ENCODE measurements at places on chromosomes 6 and 20. TPM values are rescaled to one million over a fixed set of nuclear protein-coding genes. Genes with fewer than 3 reads are reported as not detected.

SYCP2 gene
- total RNA-seq: 3.2 TPM

GINM1 gene
- total RNA-seq: 36.1 TPM

EXOC2 gene
- 23.6 TPM for total RNA-seq

CCDC170 gene
- 2.0 TPM for total RNA-seq

GRCh38 chr20:19609642-19610223 is 148.3 kb upstream of the RIN2 start:
- H3K4me3 ChIP-seq: no peak overlapping the region
- peaks cover 14% of the 10 kb centered on the region for H3K4me1 ChIP-seq
- no peak overlapping the region for H3K27ac ChIP-seq
- no peaks in the 10 kb centered on the region for H3K36me3 ChIP-seq
- DNase-seq: no peak

- no peak for DNase-seq
- H3K4me3 ChIP-seq: no peak overlapping the region
- H3K27ac ChIP-seq: no peak overlapping the region
- peaks cover 28% of the 10 kb centered on the region for H3K4me1 ChIP-seq
Observed at GRCh38 chr20:64055893-64056638, 6.6 kb upstream of the SOX18 start.

DNA sequence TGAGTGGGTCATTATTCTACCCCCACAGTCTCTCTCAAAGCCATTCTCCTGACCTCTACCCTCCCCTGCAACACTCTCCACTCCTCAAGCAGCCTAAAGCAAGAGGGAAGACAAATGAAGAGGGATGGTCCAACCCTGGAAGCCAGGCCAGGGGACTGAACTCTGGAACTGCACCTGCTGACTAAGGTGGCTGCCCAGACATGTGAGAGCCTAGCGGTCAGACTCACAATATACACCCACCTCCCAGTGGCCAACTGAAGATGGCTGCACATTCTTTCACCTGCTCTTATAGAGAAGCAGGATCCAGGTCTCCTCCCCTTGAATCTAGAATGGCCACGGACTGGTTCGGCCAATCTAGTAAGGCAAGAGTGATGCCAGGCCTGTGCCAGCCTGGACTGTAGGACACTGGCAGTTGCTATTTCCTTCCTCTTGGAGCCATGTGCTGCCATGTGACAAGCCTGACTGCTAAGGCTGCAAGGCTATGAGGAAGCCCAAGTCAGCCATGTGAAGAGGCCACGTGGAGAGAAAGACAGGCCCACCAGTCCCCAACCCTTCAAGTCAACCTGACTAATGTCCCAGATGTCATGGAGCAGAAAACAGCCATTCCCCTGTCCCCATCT is 31.8 kb downstream of the ACSS1 start:
- H3K4me3 ChIP-seq: no peak overlapping the region
- no peak for DNase-seq
- no peaks in the 10 kb centered on the region for H3K36me3 ChIP-seq

- H3K27ac ChIP-seq: no peak overlapping the region
- DNase-seq: no peak
- H3K27me3 ChIP-seq: no peaks in the 10 kb centered on the region
- H3K4me3 ChIP-seq: no peak overlapping the region
- peaks cover 9% of the 10 kb centered on the region for H3K4me1 ChIP-seq
Observed at GRCh38 chr6:137339929-137340559, 120.9 kb upstream of the IFNGR1 start.

DNA sequence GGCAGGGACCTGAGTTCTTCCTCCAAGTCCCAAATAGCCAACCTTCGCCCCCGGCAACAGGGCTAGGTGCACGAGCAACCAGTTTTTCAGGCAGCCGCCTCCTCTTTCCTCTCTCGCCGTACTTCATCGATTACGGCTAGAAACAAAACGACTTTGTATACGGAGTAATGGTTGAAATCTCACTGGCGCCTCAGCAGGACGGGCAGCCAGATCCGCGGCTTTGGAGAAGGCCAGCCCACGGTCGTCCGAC is 333 bp upstream of the SMIM13 start:
- peak overlapping the region; percentile 88 for H3K4me3 ChIP-seq
- no peaks in the 10 kb centered on the region for H3K27me3 ChIP-seq
- H3K36me3 ChIP-seq: no peaks in the 10 kb centered on the region
- H3K4me1 ChIP-seq: peaks cover 28% of the 10 kb centered on the region
- no peak for DNase-seq
- H3K27ac ChIP-seq: peak overlapping the region; percentile 99

- H3K27me3 ChIP-seq: no peaks in the 10 kb centered on the region
- DNase-seq: peak; percentile 34
- no peak overlapping the region for H3K27ac ChIP-seq
- H3K36me3 ChIP-seq: no peaks in the 10 kb centered on the region
- H3K4me1 ChIP-seq: peaks cover 20% of the 10 kb centered on the region
Observed at GRCh38 chr6:107715550-107716321, 108.4 kb downstream of the SCML4 start.

- no peaks in the 10 kb centered on the region for H3K27me3 ChIP-seq
- no peak overlapping the region for H3K27ac ChIP-seq
- DNase-seq: no peak
- H3K4me3 ChIP-seq: no peak overlapping the region
- H3K4me1 ChIP-seq: no peaks in the 10 kb centered on the region
- H3K36me3 ChIP-seq: no peaks in the 10 kb centered on the region
Observed at GRCh38 chr6:55643861-55644260, 64.9 kb upstream of the HMGCLL1 start.
